ENCODE measurements at places on chromosomes 2 and 18.
A peak's percentile ranks its signal among the peaks of the same experiment; 100 is the strongest.

- peak; percentile 51 for DNase-seq
These were observed 72.2 kb downstream of the DSC3 start for GRCh38 chr18:30970196-30970816.

DNA sequence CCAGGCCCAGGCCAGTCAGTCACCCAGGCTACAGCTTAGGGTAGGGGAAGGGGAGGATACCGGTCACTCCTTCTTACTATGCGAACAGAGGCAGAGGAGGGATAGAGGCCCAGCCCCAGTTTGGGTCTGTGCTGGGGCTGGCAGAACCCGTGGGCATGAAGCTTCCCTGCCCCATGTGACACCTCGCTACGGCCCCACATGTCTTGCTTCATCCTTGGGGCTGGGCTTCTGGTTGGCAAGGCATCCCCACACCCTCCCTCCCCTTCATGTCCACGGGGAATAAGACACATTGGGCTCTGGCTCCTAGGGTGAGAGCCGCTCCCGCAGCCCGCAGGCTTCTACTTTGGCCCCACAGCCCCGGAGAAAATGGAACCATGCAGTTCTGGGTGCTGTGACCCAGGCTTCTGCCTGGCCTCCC lies 32.4 kb downstream of the HS1BP3 start:
- DNase-seq: no peak

- no peak for DNase-seq
These were observed 287.0 kb downstream of the EPHA4 start for GRCh38 chr2:221285148-221285547.

DNA sequence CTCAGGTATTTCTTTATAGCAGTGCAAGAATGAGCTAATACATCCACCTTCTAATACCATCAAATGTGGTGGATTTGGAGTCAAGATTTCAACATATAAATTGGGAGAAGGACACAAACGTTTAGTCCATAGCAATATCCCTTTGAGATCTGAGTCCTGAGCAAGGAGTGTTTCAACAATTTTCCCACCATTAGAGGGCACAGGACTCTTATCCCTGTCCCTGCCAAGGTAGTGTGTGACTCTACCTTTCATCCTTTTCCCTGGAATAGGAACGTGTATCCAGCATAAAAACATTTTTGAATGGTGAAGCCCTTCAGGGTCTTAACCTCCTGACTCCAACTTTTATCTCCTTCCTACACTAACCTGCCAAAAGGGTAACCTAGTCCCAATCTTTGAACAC lies 181.3 kb upstream of the SRD5A2 start:
- no peak for DNase-seq

GRCh38 chr2:95670686-95671085 lies 78.9 kb downstream of the TRIM43 start:
- no peak for DNase-seq

DNA sequence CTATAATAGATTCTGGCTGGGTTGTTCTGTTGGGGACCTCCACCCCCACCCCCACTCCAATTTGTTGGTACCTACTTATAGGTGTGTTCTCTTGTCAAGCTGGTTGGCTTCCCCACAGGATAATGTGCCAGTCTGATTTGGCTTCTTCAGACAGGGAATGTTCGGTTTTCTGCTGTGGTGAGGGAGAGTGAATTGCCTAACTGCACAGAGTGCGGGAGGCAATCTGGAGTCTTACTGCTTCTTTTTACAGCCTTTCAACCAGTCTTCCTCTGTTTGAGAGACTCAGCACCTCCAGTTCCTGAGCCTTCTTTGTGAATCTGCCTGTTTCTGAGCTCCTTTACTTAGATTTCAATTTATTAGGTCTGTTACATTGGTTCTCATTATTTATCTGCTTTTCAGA lies 27.4 kb upstream of the SNORC start:
- DNase-seq: no peak

DNA sequence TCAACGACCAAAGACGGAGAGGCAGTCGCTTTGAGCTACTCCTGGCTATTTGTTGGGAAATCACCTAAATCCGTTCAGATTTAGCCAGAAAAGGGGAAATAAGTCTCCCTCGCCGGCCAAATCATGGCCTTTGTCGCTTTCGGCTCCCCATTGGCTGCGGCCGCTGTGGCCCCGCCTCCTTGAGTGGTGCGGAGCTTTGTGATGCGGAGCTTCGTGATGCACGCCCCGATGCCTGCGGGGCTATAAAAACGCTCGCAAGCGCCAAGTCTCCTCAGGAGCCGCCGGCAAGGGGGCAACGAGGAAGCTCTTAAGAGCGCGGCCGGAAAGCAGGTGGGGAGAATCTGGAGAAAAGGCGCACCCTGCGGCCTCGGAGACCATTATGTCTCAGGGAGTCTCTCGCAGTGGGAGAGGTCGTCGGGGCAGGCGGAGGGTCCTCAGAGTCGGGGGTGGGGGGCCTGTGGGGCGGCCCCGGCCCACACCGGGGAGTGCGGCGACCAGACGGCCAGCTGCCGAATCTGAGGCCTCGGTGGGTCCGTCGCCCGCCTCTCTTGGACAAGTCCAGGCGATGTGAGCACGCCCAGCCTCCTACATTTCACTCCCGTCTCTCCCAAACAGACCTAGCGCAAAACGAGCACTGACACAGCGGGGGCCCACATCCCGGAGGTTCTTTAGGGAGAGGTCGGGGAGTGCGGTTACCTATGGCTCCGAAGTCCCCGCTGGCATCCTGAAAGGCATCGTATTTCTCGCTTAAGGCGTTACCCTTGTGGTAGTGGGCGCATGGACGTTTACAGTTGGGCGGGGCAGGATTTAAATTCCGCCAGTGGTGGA lies at the start of gene CABYR:
Gene CABYR, plus strand, starts transcription at position 274 of the 828 bp plus-strand sequence. CDS start 4,053 bp downstream, outside the sequence.
- DNase-seq: peak; percentile 82

DNA sequence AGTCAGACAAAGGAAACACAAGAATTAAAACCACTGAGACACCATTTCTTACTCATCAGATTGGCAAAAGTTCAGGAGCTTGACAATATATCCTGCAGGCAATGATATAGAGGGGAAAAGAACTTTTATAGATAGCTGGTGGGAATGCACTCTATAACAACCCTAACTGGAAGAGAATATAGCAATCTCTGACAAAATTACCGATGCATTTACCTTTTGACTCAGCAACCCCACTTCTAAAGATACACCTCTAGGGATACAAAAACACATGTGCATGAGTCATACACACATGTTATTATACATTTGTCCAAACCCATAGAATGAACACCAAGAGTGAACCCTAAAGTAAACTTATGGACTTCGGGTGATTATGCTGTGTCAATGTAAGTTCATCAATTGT lies 79.4 kb upstream of the SRD5A2 start:
- no peak for DNase-seq

DNA sequence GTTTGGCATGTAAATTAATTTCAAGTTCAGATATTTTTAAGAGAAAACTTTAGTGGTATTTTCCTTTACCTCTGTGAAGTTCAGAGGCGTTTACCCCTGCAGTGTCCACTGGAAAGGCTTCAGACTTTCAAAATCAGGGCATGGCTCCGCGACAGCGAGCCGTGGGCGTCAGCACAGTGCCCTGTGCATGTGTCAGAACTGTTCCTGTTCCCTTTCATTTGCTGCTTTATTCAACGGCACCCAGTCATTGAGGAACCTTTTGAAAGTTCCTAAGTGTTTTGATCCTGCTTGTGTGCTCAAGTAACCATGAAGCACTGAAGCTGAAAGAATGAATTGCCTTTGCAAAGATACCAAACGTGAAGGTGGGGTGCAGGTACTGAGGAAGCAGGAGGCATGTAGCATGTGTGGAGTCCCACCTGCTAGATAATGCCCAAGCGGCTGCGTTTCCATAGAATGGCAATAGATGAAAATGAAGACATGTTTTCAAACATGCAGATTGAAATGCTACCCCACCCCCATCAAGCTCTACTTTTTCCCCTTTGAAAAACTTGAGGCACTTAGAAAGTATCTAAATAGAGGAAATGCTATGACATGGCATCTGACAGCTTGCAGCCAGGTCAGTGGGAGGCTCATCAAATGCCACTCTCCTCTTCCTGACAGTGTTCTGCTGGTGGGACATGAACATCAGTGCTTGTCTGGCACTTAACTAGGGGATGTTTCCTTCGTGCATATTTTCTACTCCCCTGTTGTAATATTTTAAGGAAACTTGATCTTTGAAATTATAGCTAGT lies 148.6 kb downstream of the ZNF236 start:
- DNase-seq: no peak

- no peak for DNase-seq
These were observed 24.9 kb upstream of the TTR start for GRCh38 chr18:31566576-31567306.

DNA sequence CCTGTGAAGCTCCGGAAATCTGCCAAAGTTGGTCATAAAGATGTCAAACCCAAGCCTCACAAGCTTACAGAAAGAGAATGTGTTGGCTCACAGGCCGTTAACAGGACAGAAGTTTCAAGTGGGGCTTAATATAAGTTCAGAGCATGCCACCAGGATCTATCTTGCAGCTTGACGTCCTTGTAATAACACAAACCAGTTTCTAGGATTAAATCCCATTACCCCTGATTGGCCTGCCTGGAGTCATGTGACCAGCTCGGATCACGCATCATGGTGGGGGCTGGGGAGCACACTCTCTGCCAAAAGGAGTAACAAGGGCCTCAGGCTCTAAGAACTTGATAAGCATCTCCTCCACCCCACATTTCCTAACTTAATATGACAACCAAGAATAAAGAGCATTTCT lies 38.9 kb upstream of the SCG2 start:
- no peak for DNase-seq

- DNase-seq: no peak
These were observed 6.7 kb downstream of the CYP27A1 start for GRCh38 chr2:218788529-218789255.

- no peak for DNase-seq
These were observed 71.5 kb downstream of the MAPRE2 start for GRCh38 chr18:35112696-35113095.

DNA sequence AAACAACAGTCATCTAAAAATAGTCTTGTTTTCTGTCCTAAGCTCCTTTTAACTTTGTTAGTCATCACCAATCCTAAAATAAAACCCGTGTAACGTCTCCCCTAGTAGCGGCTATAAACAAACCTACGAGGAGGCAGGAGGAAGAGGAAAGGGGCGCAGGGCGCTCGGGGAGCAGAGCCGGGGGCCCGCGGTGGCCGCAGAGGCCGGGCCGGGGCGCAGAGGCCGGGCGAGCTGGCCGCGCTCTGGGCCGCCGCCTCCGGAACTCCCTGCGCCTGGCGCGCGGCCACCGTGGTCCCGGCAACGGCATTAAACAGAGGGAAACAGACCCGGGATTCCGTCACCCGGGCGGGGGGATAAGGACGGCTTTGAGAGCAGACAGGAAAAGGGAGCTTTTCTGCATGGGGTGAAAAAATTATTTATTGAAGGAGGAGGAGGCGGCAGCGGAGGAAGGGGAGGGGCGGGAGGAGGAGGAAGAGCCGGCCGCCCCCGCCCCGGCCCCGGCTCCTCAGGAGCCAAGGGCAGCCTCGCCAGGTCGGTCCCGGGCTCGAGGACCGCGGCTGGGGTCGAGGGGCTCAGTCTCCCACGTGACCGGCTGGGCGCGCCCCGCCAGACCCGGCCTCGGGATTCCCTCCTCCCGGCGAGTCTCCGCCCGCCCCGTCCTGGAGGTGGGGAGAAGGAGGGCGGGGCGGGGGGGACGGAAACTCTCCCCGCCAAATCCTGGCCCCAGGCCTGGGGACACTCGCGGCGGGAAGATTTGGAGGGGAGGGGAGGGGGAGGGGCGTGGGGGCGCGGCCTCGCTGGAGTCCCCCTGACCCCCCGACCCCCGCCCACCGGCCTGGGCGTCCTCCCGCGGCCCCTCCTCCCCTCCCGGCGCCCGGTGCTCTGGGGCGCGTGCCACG lies 1.8 kb upstream of the NFATC1 start:
- DNase-seq: peak; percentile 95

DNA sequence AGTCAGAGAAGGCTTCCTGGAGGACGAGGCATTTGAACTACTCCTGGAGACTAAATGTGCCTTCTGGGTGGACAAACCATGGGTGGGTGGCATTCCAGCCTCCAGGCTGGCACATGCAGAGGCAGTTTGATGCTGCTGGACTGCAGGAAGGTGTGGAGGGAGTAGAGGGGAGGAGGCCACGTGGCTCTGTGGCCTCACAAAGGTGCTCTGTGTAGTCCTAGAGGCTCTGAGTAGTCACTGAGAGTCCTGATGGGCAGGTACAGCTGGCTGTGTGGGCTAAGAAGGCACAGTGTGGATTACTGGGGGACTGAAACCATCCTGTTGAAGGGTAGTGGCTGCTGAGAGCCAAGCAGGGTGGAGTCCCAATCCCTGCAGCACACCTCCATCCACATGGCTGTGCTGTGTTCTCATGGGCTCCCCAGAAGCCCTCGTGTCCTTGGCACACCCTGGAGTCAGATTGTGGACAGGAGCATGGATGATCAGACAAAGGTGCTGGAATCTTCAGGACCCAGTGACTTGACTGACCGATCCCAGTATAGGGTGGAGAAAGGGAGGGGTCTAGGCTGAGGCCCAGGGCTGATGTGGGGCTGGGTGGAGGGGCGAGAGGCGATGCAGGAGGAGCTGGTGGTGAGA lies 87.4 kb upstream of the HS6ST1 start:
- DNase-seq: no peak

- peak; percentile 27 for DNase-seq
These were observed 589.8 kb upstream of the CDH2 start for GRCh38 chr18:28766721-28767120.

DNA sequence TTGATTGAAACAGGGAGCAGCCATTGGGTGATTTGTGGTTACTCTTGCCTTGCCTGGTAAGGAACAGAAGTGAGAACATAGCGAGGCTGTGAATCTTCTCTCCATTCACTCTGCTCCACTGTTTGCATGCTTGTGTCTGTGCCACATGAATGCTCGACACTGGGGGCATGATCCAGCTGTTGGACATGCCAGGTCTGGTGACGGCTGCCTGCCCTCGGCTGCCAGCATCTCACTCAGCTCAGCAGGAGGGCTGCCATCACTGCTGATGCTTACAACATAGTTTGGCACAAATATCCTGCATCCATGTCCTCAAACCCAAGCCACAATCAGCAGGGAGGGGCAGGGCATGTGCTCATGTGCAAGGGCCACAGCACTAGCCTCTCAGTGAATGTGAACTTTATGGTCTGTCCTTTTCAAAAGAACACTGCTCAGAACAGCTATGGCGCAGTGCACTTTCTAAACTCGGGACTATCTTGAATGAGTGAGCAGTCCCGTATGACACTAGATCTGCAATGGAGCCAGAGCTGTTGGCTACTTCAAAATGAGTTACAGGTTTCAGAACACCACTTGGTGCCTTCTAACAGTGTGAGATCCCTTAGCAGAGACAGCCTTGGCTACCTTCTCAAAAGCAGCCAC lies 126.3 kb downstream of the NRP2 start:
- no peak for DNase-seq

- DNase-seq: no peak
These were observed 268.1 kb upstream of the CXCR4 start for GRCh38 chr2:136386046-136386445.

DNA sequence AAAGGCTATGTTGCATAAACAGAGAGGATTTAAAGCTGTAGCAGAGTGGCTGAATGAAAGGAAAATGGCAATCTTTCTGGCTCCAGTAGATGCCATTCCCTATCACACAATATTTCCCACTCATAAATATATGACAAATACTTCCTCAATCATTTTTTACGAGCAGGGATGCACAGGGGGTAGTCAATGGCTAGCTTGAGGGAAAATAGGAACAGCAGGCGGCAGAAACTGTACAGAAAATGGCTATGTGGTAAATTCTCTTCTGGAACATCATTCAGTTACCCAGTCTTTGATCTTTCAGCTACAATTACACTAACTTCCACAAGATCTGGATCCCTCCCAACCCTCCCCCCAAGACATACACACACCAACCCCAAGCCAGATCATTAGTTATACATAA lies 127.2 kb downstream of the OLA1 start:
- DNase-seq: no peak

Data from cardiac fibroblast (primary cell).